Regular cardiac myocyte (primary cell): ENCODE measurements at places on chromosomes 2 and 18. TPM values are rescaled to one million over a fixed set of nuclear protein-coding genes. Genes with fewer than 3 reads are reported as not detected.

AOX1 gene
- 54.4 and 96.4 TPM in 2 replicates for total RNA-seq

ANKRD30BL gene
- total RNA-seq = not detected in 2 replicates

SP140L gene
- 7.0 and 15.5 TPM in 2 replicates for total RNA-seq

HMSD gene
- total RNA-seq = under 0.01 TPM in 1 of 2 replicates, not detected in the other

DCC gene
- under 0.01 and 0.19 TPM in 2 replicates for total RNA-seq

CYBRD1 gene
- 81.9 and 312 TPM in 2 replicates for total RNA-seq

ASB18 gene
- not detected in 2 replicates for total RNA-seq

IL36B gene
- total RNA-seq = not detected in 2 replicates

STPG4 gene
- total RNA-seq = under 0.01 and 0.56 TPM in 2 replicates

PLCL1 gene
- total RNA-seq = 7.3 and 12.3 TPM in 2 replicates

CLEC4F gene
- not detected in 2 replicates for total RNA-seq

AQP12B gene
- total RNA-seq = not detected in 2 replicates

SLC38A11 gene
- total RNA-seq = 0.28 TPM in 1 of 2 replicates, not detected in the other

PDCD1 gene
- not detected in 2 replicates for total RNA-seq
